Substantia nigra (tissue), 51 donors: ENCODE measurements at places on chromosomes 12 and 14.

GRCh38 chr14:72663956-72664650 is 229.8 kb downstream of the DPF3 start:
- DNase-seq = no peak

GRCh38 chr12:8045952-8046944 is 13.7 kb downstream of the FOXJ2 start:
- peak; percentile 60 for DNase-seq

DNA sequence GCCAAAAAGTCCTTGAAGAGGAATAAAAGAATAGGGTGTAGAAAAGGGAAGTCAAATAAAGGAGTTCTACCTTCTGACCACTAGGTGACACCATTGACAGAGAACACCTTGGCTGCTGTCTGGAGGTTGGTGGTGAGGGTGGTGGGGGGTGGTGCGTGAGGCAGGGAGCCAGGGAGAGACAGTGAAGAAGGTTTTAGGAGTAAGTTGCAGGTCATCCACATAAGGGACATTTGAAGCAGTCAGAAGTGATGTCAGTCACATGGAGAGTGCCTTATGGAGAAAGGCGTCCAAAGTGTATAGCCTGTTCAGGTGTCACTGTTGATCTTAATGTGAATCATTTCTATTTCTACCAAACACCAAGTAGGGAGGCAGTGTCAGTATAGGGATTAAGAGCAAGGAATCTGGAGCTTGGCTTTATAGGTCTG is 279.3 kb upstream of the DDHD1 start:
- DNase-seq = no peak

DNA sequence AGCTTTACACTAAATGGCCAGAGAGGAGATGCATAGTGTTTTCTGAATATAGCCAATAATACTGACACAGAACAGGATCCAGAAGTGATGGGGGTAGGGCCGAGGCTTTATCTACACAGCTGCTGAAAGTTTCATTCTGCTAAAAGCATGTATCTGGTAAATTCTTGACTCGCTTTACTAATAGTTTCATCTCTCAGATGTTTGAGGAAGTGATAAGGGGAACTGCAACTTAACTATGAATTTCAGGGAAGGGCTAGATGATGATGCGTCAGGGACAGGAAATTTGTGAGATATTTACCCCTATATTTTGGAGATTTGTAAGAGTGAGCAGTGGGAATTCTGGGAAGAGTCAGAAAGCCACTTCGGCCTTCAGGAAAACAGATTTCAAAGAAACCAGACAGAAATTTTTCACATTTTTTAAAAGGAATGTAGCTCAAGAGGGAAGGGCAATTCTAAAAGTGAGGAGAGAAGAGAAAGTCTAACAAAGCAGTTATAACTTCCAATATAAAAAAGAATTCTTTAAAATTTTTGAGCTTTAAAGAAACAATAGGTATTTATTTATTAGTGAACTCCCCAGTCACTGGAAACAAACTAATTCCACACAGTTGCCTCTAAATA is 243.1 kb downstream of the BCAT1 start:
- no peak for DNase-seq

DNA sequence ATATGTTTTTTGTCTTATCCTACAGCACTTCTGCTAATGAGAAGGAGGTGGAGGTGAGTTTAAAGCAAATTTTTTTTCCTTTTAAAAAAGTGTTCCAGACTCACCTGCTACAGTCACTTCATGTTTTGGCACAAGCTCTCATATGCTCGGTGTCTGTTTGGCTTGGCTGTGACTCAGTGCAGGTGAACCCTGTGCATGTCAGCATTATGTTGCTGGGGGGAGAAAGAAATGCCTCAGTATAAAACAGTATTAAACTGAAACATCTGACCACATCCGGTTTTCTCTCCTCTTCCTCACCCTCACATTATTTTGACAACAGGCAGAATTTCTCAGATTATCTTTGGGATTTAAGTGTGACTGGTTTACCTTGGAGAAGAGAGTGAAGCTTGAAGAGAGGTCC is 105.2 kb downstream of the DNAI7 start:
- no peak for DNase-seq

GRCh38 chr12:78970041-78970440 is 105.5 kb downstream of the SYT1 start:
- DNase-seq = no peak
